Forelimb muscle (tissue), 1 donor: ENCODE measurements at places on chromosomes 5 and 9.
A peak's percentile ranks its signal among the peaks of the same experiment; 100 is the strongest.

- peak; percentile 39 for DNase-seq
Observed at GRCh38 chr5:142925795-142926194, 155.6 kb downstream of the ARHGAP26 start.

DNA sequence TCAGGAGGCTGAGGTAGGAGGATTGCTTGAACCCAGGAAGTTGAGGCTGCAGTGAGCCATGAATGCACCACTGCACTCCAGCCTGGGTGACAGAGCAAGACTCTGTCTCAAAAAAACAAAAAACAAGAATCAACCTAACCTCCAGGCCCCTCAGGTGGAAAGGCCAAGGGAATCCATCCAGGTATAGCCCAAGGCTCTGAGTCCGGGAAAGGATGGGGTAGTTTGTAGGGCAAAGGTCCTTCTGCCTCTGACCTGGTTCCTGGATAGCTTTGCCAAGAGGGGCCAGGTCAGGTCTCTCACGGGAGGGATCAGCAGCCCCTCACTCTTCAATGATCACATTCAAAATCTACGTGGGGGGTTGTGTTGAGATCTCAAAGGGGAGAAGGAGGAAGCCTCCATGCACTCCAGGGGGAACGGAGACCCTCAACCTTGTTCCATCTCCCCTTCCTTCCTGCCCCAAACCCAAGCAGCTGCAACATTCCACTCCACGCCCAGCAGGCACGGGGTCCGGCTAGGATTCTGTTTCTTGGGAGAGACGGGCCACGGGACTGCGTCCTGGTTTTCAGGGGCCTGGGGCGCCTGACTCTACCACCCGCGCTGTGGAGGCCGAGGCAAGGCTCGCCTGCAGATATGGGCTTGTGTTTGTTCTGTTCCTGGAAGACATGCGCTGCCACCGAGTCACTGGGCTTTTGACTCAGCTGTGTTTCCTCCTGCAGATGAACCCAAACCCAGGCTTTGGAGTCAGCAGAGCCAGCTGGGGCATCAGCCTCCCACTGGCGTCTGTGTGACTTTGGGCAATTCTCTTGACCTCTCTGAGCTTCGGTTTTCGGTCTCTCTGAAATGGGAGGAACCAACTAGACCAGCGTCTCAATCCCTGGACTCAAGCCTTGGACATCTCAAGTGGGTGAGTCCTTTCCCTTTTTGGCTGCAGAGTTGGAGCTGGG, 35.5 kb downstream of the PLPP7 start:
- DNase-seq: no peak

GRCh38 chr5:94916619-94917018, 298.1 kb downstream of the SLF1 start:
- DNase-seq: no peak

GRCh38 chr9:34282096-34282495, 47.0 kb downstream of the KIF24 start:
- DNase-seq: no peak

GRCh38 chr9:37914701-37915358, 10.9 kb upstream of the SLC25A51 start:
- DNase-seq: no peak

DNA sequence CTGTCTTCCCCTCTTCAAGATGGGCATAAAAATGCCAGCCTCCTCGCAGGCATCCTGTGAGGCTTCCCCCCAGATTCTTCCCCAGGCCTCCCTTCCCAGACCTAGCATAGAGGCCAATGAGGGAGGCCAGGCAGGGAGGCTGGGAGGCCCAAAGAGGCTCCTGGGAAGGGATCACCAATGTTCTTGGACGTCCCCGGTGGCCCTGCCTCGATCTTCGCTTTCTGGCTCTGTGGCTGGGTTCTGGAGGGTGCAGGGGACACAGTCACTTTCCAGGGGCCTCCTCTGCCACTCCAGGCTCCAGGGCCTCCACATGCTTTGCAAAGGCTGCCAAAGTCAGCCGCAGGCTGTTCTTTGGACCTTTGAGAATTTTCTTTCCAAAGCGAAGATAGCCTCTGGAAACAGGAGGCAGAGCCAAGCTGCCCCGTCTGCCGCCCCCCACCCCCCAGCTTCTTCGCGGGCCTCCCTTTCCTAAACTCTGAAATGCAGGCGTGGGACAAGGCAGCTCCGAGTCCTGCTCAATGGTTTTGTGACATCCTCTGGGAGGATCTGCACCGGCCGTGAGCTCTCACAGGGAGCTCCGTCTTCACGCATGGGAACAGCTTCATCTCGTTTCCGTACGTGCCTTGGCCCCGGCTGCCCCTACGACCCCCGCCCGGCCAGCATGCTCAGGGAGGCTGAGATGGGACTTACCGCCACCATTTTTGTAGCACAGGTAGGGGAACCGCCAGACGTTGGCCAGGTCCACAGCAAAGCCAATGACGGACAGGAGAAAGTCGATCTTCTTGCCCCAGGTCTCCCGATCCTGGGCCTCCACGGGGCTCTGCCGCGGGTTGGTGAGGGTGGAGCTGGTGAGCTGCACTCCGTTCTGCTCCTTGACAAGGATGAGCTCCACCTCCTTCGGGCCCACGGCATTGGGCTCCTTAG, 2.8 kb downstream of the SLC6A3 start:
- no peak for DNase-seq

- no peak for DNase-seq
Observed at GRCh38 chr9:36903541-36904435, 130.3 kb downstream of the PAX5 start.

GRCh38 chr9:127777368-127777980, 992 bp downstream of the SH2D3C start:
- no peak for DNase-seq
